Epithelial cell of esophagus (primary cell): ENCODE measurements at places on chromosomes 6 and 20.

- DNase-seq, result no peak
Measured at GRCh38 chr6:25918083-25918683, 12.3 kb downstream of the SLC17A2 start.

GRCh38 chr6:82396964-82397751, 33.5 kb downstream of the TPBG start:
- peak; percentile 95 for DNase-seq

DNA sequence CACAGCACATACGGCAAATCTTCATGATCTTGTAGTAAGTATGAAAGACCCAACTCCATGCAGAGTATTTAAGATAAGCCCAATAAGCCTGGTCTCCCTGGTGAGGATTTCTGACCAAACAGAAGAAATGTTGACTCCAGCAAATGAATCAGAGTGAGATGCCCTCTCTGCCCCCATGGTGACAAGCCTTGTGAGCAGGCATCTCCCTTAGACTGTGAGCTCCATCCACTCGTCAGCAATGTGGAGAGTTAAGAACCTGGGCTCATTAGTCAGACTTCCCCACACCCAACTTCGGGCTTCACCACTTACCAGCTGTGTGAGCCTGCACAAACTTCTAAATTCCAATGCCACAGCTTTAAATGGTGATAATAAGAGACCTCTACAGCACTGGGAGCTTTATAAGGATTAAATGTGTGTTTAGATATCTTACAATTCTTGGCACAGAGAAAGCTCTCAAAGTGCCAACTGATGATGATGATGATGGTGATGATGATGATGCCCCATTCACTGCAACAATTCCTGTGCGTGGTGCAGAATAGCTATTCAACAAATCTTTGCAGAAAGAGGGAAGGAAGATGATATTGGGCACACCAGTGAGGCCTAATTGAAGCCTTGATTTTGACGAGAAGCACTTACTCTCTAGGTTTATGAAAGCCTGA, 253.4 kb upstream of the TAB2 start:
- no peak for DNase-seq

DNA sequence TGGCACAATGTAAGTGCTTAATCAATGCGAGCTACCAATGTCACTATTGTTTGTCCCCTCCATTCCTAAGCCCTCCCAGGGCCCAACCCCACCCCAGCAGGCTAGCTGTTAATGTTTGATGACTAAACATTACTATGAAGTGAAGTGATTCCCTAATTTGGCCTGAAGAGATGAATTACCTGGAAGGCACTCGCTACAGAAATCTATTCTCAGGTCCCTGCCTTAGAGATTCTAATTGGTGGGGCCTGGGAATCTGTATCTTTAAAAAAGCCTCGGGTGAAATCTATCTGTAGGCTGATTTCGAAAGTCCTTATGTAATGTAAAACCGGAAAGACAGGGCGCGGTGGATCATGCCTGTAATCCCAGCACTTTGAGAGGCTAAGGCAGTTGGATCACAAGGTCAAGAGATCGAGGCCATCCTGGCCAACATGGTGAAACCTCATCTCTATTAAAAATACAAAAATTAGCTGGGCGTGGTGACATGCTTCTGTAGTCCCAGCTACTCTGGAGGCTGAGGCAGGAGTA, 16.9 kb upstream of the SNAI1 start:
- peak; percentile 72 for DNase-seq
